ENCODE measurements at places on chromosomes 16 and 17. TPM values are rescaled to one million over a fixed set of nuclear protein-coding genes. Genes with fewer than 3 reads are reported as not detected.
A peak's percentile ranks its signal among the peaks of the same experiment; 100 is the strongest.

PPL gene
- polyA plus RNA-seq, result 5.7 TPM

HSD11B2 gene
- 8.9 TPM for polyA plus RNA-seq

SPATA22 gene
- not detected for polyA plus RNA-seq

NPW gene
- 0.25 TPM for polyA plus RNA-seq

PTGES3L gene
- polyA plus RNA-seq, result 1.9 TPM

KCNJ12 gene
- not detected for polyA plus RNA-seq

MT3 gene
- polyA plus RNA-seq, result not detected

CBX2 gene
- polyA plus RNA-seq, result 40.2 TPM

FAM171A2 gene
- polyA plus RNA-seq, result 5.8 TPM

TEKT1 gene
- polyA plus RNA-seq, result not detected

DHX58 gene
- 13.5 TPM for polyA plus RNA-seq

UMOD gene
- polyA plus RNA-seq, result not detected

CAPNS2 gene
- polyA plus RNA-seq, result not detected

ITGAD gene
- polyA plus RNA-seq, result not detected

- H3K4me1 ChIP-seq, result peaks cover 18% of the 10 kb centered on the region
- H3K27ac ChIP-seq, result no peak overlapping the region
- H3K27me3 ChIP-seq, result no peaks in the 10 kb centered on the region
Observed at GRCh38 chr16:54053891-54054820, 232.4 kb downstream of the IRX3 start.

DNA sequence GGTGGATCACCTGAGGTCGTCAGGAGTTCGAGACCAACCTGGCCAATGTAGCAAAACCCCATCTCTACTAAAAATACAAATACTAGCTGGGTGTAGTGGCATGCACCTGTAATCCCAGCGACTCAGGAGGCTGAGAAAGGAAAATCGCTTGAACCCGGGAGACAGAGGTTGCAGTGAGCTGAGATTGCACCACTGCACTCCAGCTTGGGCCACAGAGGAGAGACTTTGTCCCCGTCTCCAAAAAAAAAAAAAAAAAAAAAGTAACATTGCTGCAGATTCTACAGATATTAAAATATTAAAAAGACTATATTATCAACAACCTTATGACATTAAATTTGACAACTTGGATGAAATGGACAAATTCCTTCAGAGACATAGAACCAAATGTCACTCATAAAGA lies 25.7 kb downstream of the MBTD1 start:
- no peaks in the 10 kb centered on the region for H3K27me3 ChIP-seq
- no peak overlapping the region for H3K27ac ChIP-seq
- H3K36me3 ChIP-seq, result peaks cover 6% of the 10 kb centered on the region
- DNase-seq, result no peak

DNA sequence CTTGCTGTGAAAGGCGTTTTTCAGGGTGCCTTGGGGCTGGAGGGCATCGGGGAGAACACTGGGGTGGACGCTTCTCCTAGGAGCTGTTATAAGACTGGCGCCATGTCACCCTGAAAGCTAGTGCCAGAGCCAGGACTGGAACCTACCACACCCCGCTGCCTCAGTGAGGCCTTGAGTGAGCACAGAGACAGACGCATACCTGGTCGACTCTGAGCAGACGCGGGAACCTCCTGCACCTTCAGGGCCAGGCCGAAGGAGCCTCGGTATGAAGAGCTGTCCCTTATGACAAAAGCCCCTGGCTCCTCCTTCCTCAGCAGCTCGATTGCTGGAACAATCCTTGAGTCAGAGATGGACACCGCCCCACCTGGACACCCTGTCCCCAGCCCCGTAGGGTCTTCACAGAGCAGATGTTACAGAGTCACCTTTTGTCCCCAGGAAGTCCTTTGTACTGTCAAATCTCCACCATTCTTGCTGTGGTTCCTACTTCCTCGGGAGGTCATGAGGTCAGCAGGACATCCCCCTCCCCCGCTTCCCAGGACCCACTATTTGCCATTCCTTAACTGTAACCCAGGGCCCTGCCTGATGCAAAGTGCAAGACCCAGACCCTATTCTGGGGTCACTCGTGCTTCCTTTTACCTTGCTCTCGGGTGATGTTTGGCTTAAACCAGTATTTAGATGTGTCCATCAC lies 17.0 kb downstream of the TNS4 start:
- H3K27ac ChIP-seq, result no peak overlapping the region
- H3K27me3 ChIP-seq, result no peaks in the 10 kb centered on the region
- no peak for DNase-seq
- H3K4me3 ChIP-seq, result no peak overlapping the region
- peaks cover 61% of the 10 kb centered on the region for H3K4me1 ChIP-seq
- no peaks in the 10 kb centered on the region for H3K36me3 ChIP-seq

- H3K4me3 ChIP-seq, result no peak overlapping the region
- no peaks in the 10 kb centered on the region for H3K36me3 ChIP-seq
Observed at GRCh38 chr16:80263848-80264694, 276.7 kb upstream of the DYNLRB2 start.

GRCh38 chr17:76432712-76433336 lies 20.1 kb downstream of the UBE2O start:
- H3K27ac ChIP-seq, result no peak overlapping the region
- peak; percentile 41 for DNase-seq
- H3K4me3 ChIP-seq, result no peak overlapping the region
- no peaks in the 10 kb centered on the region for H3K27me3 ChIP-seq

DNA sequence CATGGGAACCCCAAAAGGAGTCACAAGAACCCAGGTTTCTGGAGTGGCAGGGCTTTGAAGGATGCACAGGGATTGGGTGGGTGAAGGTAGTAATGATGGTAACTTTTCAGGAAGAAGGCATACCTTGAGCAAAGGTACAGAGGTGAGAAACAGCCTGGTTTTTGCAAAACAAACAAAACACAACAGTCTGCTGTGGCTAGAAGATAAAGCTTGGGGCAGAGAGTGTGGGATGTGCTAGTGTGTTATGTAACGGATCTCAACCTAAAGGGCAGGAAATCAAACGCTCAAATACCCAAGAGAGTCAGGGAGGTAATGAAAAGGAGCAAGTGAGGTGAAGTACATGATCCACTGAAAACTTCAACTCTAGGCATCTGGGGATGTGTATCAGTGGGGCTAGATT lies 4.6 kb downstream of the PTGES3L start:
- H3K36me3 ChIP-seq, result no peaks in the 10 kb centered on the region
- H3K27me3 ChIP-seq, result no peaks in the 10 kb centered on the region
- peaks cover 33% of the 10 kb centered on the region for H3K4me1 ChIP-seq
- DNase-seq, result peak; percentile 56

DNA sequence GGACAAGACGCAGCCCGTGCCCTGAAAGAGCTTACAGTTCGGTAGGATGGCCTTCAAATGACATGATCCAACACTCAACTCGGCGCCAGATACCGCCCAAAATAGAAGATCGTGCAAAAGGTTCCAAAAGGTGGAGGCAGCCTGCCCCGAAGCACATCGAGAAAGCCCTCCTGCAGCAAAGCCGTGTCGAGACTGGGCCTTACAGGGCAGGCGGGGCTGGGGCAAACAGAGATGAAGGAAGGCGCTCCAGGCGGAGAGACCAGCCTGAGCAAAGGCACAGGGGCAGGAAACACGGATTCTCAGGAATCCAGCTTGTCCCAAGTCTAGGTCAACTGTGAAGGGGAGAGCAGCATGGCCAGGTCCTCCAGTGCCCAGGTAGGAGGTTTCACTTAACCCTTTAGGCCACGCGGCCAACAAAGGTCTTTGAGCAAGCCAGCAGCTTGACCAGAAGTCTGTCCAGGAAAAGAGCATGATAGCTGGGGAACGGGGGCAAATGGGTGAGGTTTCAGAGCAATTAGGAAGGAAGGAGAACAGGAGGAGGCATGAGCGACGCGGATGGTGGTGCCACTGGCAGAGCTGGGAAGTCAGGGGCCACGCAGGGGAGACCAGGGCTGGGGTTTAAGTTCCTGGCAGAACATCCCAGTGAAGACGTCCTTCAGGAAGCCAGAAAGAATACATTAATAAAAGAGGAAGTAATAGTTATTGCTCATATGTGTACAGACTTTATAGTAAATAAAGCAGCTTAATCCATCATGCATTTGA lies 21.2 kb upstream of the EIF1 start:
- H3K4me3 ChIP-seq, result peak overlapping the region; percentile 55
- no peaks in the 10 kb centered on the region for H3K36me3 ChIP-seq
- H3K4me1 ChIP-seq, result peaks cover 47% of the 10 kb centered on the region
- H3K27ac ChIP-seq, result no peak overlapping the region

GRCh38 chr16:61540216-61540615 lies 496.0 kb downstream of the CDH8 start:
- H3K27me3 ChIP-seq, result no peaks in the 10 kb centered on the region
- no peak for DNase-seq
- H3K4me1 ChIP-seq, result no peaks in the 10 kb centered on the region
- no peak overlapping the region for H3K4me3 ChIP-seq
- H3K27ac ChIP-seq, result no peak overlapping the region
- no peaks in the 10 kb centered on the region for H3K36me3 ChIP-seq

- no peak overlapping the region for H3K4me3 ChIP-seq
- no peaks in the 10 kb centered on the region for H3K27me3 ChIP-seq
- peaks cover 6% of the 10 kb centered on the region for H3K36me3 ChIP-seq
- peaks cover 50% of the 10 kb centered on the region for H3K4me1 ChIP-seq
- no peak for DNase-seq
- H3K27ac ChIP-seq, result peak overlapping the region; percentile 40
Observed at GRCh38 chr16:3651461-3652372, 2.8 kb upstream of the DNASE1 start.

DNA sequence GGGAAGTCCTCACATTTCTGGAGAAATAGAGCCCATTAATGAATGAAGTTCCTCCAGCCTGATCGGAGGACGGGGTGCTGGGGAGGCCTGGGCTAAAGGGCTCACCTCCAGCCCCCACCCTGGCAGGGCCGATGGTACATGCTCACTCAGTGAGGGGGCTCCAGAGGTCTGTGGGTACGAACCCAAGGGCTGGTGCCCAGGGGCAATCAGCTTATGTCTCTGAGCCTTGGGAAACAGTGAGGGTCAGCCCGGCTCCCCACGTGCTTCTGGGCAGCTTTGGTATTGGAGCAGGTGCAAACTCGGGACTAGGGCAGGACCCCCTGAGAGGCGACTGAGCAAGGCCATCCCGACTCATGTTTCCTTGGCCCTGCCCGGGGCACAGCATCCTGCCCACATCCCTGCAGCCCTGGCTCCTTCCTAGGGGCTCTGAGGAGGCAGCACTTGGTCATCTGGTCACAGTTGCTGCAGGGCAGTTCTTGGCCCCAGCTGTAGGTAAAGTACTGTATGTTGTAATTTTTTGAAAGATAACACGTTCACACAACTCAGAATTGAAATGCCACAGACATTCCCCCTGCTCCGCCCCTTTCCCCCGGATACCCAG lies 969 bp upstream of the CETP start:
- peaks cover 51% of the 10 kb centered on the region for H3K4me1 ChIP-seq
- no peak for DNase-seq
- no peak overlapping the region for H3K27ac ChIP-seq
- no peak overlapping the region for H3K4me3 ChIP-seq

GRCh38 chr16:51236583-51236982 lies 85.5 kb upstream of the SALL1 start:
- H3K4me1 ChIP-seq, result peaks cover 42% of the 10 kb centered on the region
- DNase-seq, result no peak
- H3K36me3 ChIP-seq, result no peaks in the 10 kb centered on the region
- no peaks in the 10 kb centered on the region for H3K27me3 ChIP-seq

GRCh38 chr16:86836503-86837129 lies 258.3 kb downstream of the FOXL1 start:
- no peak for DNase-seq
- no peak overlapping the region for H3K27ac ChIP-seq
- peaks cover 47% of the 10 kb centered on the region for H3K27me3 ChIP-seq
- no peak overlapping the region for H3K4me3 ChIP-seq
- H3K36me3 ChIP-seq, result no peaks in the 10 kb centered on the region

- peaks cover 4% of the 10 kb centered on the region for H3K27me3 ChIP-seq
- no peaks in the 10 kb centered on the region for H3K36me3 ChIP-seq
- H3K27ac ChIP-seq, result no peak overlapping the region
- no peaks in the 10 kb centered on the region for H3K4me1 ChIP-seq
- no peak for DNase-seq
Observed at GRCh38 chr16:54647725-54648221, 282.9 kb upstream of the IRX5 start.

GRCh38 chr16:51009813-51010212 lies 141.3 kb downstream of the SALL1 start:
- no peak for DNase-seq
- no peaks in the 10 kb centered on the region for H3K27me3 ChIP-seq
- peaks cover 17% of the 10 kb centered on the region for H3K4me1 ChIP-seq
- no peak overlapping the region for H3K4me3 ChIP-seq
- no peak overlapping the region for H3K27ac ChIP-seq

- no peak for DNase-seq
- peaks cover 88% of the 10 kb centered on the region for H3K36me3 ChIP-seq
- H3K27ac ChIP-seq, result no peak overlapping the region
- peaks cover 15% of the 10 kb centered on the region for H3K4me1 ChIP-seq
Observed at GRCh38 chr16:11692171-11692570, 23.9 kb downstream of the SNN start.

- H3K36me3 ChIP-seq, result no peaks in the 10 kb centered on the region
- no peak for DNase-seq
- no peak overlapping the region for H3K27ac ChIP-seq
- no peak overlapping the region for H3K4me3 ChIP-seq
Observed at GRCh38 chr17:12429116-12429515, 236.6 kb upstream of the MYOCD start.

- no peaks in the 10 kb centered on the region for H3K4me1 ChIP-seq
- H3K36me3 ChIP-seq, result no peaks in the 10 kb centered on the region
- no peak overlapping the region for H3K27ac ChIP-seq
Observed at GRCh38 chr16:59411961-59412841, 678.1 kb upstream of the GOT2 start.

DNA sequence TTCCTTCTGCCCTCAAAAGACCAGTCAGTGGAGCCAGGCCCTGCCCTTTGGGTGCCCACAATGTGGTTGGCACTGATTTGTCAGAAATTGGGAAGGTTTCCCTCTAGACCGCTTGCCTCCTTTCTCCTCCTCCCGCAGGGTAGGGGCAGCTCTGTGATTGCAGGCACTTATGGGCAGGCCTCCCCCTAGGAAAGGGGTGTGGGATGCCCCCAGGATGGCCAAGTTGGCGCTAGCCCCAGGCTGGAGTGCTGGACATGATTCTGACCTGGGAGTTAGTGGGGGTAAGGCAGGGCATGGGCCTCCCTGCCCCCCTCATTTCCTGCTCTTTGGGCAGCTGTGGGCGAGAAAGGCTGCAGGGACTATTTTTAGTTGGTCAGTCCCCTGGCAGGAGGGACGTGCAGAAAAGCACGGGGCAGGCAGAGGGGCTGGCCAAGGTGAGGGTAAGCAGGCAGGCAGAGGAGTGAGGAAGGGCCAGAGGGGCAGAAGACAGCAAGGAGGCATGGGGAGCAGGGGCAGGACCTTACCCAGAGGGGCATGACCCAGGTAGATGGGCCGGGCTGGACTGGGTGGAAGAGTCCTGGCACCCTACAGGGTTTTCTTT lies 3.3 kb downstream of the RARA start:
- peaks cover 89% of the 10 kb centered on the region for H3K4me1 ChIP-seq
- no peak for DNase-seq
- H3K4me3 ChIP-seq, result no peak overlapping the region
- no peaks in the 10 kb centered on the region for H3K36me3 ChIP-seq

GRCh38 chr17:73600103-73600871 lies 44.0 kb downstream of the SDK2 start:
- no peak overlapping the region for H3K27ac ChIP-seq
- peaks cover 69% of the 10 kb centered on the region for H3K27me3 ChIP-seq
- H3K36me3 ChIP-seq, result no peaks in the 10 kb centered on the region
- no peak overlapping the region for H3K4me3 ChIP-seq
- no peaks in the 10 kb centered on the region for H3K4me1 ChIP-seq
